ENCODE measurements at places on chromosomes 3 and 15. TPM values are rescaled to one million over a fixed set of nuclear protein-coding genes. Genes with fewer than 3 reads are reported as not detected.

Gene SEMA3F
- total RNA-seq, result 0.16 TPM

Gene HTR3E
- not detected for total RNA-seq

Gene B3GALNT1
- 2.5 TPM for total RNA-seq

Gene ERICH6
- 3.7 TPM for total RNA-seq

Gene JMJD7
- 28.7 TPM for total RNA-seq

Gene IQCF5
- total RNA-seq, result not detected

Gene GP5
- 0.88 TPM for total RNA-seq

Gene PCLAF
- 1.9 TPM for total RNA-seq

Gene MAGEL2
- not detected for total RNA-seq

Gene TEX55
- total RNA-seq, result not detected

Gene AGBL1
- not detected for total RNA-seq

Gene C2CD4B
- total RNA-seq, result not detected

Gene MON1A
- 8.1 TPM for total RNA-seq

Gene TM4SF1
- total RNA-seq, result not detected

Gene BOC
- 0.10 TPM for total RNA-seq

Gene COL8A1
- total RNA-seq, result not detected

Gene NANOGP8
- not detected for total RNA-seq

Gene LSM3
- total RNA-seq, result 9.1 TPM
